ENCODE measurements at places on chromosomes 2 and 18. TPM values are rescaled to one million over a fixed set of nuclear protein-coding genes. Genes with fewer than 3 reads are reported as not detected.
A peak's percentile ranks its signal among the peaks of the same experiment; 100 is the strongest.

DNA sequence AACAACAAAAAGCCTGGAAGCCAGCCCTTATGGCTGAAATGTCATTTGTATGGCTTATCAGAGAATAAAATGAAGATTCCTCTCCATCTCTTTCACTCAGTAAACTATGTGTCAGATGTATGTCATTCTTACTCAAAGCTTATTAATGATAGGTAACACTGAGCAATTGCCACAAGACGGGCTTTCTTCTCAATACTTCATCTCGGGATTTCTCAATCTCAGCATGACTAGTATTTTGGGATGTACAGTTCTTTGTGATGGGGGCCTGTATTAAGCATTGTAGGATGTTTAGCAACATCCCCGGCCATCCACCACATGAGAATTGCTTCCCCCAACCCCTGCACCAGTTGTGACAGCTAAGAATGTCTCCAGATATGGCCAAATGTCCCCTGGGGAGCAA, 80.2 kb downstream of the MREG start:
- DNase-seq: no peak

DNA sequence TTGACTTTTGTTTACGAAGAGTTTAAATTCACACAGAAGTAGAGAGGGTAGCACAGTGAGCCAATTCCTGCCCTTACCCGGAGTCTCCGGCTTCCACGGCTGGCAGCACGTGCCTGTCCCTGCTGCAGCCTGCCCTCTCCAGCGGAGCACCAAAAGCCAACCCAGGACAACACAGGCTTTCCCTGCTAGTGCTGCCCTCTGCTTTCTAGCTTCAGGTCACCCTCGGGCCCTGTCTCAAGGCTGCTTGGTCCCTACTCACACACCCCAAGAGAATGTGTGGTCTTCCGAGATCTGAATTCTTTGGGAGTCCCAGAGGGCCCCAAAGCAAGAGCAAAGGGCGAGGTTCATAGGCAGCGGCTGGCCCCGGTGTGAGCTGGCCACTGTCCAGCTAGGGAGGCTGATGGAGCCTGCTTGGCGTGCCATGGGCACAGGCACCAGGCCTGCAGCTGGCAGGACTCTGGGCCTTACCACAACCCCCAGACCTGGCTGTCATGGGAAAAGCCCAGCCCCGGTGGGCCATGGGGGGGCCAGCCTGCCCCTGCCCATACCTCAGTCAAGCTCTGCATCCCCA, 7.0 kb upstream of the HS6ST1 start:
- peak; percentile 26 for DNase-seq

DNA sequence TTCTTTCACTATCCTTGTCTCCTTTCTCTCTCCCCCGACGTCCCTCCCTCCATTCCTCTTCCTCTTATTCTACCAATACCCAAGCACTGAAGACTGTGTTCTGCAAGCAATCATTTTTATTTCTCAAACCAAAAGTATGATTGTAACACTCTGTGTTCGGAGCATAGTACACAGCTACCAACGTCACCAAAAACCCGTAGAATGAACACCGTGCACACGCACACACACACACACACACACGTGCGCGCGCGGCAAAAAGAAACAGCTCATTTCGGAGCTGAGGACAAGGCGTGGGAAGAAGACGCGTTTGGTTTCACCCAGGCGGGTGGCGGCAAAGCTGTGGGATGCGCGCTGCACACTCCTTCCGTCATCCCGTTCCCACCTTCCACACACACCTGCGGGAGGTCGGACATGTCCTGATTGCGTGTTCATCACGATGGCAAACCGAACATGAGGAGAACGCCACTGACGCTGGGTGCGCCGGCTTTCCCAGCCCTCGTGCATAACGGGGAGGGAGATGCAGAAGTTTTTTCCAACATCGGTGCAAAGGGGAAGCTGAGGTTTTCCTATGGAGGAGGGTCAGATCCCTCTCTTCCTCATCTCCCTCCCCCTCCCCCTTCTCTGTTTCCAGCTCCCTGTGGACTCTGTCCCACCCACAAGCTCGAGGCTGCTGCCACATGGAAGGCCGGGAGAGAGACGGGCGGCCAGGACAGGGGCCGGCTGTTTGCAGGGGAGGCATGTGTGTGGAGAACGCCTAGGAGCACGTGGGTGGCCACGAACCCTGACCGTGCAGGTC, 20.4 kb downstream of the MBP start:
- no peak for DNase-seq

DNA sequence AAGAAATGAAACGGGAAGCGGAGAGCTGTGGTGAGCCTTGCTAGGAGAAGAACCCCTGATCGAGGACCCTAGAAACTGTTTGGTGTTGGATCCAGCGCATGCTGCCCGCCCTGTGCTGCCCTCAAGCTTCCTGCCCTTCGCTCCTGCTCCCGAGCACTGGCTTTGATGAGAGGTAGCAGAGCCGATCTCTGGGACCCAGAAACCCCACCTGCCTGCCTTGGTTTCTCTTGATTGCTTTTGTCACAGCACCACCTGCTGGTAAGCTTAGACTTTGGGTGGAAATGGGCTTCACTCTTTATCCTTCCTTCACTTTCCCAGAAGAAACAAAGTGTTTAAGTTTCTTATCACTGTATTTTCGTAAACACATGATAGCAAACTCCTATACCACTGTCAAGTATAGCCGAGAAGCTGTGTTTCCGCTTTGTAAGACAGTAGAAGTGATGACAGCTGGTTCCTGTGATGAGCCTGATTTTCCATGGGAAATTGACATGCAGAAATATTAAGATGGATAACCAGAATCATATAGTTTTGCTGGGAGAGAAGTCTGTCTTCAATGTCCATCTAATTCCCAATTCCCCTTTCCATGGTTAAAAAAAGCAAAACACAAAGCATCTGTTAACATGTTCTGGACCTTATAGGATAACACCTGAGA, 267.4 kb downstream of the PHLPP1 start:
- DNase-seq: peak; percentile 89

GRCh38 chr2:237911363-237912017, 52.1 kb downstream of the RAMP1 start:
- DNase-seq: no peak

GRCh38 chr2:143356736-143357446, 227.7 kb downstream of the ARHGAP15 start:
- no peak for DNase-seq

- DNase-seq: no peak
Measured at GRCh38 chr18:51020536-51020935, 9.5 kb upstream of the SMAD4 start.

GRCh38 chr18:56286775-56287325, 351.5 kb downstream of the TXNL1 start:
- no peak for DNase-seq

DNA sequence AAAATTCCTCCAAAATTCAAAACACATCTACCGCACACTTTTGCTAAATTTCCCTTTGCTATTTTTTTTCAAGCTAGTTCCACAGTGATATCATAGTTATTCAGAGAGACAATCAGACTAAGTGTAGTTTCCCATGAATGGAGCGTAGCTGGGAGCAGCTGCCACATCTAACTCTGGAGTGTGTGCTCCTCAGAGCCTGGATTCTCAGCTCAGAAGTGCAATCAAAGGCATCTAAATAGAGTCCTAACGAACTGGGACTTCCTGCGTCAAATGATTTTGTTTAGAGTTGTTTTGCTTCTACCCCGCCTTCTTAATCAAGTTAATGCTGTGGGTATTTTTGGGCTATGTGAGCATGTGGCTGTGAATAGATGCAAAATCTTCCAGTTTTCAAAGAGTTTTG, 160.3 kb downstream of the TMEM18 start:
- no peak for DNase-seq

DNA sequence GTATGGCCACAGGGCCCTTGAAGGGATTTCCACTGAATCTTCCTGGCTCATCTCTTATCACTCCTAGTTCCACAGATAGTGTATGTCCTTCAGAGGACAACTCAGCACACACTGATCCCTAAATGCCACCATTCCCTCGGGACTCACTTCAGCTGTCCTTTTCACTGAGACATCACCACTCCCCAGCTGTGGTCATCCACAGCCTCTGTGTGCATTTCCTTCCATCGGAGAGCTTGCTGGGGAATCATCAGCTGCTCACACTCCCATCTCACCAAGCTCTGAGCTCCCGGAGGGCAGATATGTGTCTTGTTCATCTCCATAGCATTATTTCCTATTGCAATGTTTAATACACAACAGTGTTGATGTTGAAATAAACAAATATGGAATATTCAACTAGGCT, 759.5 kb downstream of the RNF144A start:
- no peak for DNase-seq

GRCh38 chr18:13390711-13391110, 172.2 kb downstream of the LDLRAD4 start:
- no peak for DNase-seq

GRCh38 chr18:13599031-13599430, 127.3 kb downstream of the FAM210A start:
- DNase-seq: no peak

- peak; percentile 37 for DNase-seq
Measured at GRCh38 chr2:65431421-65432226, 775 bp downstream of the SPRED2 start.

- no peak for DNase-seq
Measured at GRCh38 chr2:6443061-6443823, 422.5 kb downstream of the CMPK2 start.

- no peak for DNase-seq
Measured at GRCh38 chr2:241859017-241859435, 332 bp upstream of the PDCD1 start.

DNA sequence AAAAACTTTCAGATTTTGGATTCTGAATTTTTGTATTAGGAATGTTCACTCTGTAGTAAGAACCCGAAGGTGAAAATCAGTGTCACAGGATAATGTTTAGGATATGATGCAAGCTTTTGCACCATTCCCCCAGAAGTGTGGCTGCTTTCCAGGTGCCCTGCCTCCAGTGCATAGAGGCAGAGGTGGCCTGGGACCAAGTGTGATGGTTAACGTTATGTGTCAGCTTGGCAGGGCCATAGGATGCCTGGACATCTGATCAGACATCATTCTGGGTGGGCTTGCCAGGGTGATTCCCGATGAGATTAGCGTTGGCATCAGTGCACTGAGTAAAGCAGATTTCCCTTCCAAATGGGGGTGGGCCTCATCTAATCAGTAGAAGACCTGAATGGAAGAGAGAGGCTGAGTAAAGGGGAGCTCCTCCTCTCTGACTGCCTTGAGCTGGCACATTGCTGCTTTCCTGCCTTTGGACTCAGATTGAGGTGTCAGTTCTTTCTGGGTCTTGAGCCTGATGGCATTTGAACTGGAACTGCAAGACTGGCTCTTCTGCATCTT, 177.4 kb upstream of the HS6ST1 start:
- peak; percentile 9 for DNase-seq

DNA sequence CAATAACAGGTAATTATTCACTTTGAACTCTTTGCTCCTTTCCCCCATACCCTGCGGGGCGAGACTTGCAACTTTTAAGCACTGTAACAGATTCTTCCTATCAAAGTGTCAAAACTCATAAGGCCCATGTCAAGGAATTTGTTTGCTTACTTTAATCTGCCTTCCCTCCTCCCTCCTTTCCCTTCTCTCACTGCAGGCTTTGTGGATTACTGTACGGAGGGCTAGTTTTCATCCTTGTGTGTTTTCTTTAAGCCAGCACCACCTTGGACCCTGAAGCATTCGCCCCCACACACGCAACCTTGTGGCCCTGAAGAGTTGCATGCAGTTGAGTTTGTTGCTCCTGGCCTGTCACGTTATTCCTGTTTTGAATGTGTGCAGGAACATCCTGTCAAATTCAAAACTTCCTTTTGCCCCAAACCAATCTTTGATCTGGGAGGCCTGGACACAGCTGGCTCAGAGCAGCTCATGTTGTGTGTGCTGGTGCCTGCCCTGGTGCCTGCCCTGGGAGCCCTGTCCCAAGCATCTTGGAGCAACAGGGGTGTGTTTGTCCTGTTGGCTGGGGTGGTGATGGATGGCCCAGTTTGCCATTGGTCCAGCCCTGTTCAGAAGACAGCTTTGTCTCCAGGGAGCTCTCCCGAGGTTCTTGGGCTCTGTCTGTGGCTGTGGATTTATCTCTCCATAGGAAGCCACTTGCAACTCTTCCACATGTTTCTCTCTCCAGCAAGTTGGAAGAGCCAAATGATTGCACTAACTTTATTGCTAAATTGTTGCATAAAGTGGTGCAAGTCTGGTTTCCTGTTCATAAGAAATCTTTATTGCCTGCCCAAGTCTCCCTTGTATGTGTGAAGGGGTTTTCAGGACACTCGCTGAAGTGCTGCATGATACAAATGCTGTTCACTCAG, 199.6 kb downstream of the VAPA start:
- DNase-seq: no peak

DNA sequence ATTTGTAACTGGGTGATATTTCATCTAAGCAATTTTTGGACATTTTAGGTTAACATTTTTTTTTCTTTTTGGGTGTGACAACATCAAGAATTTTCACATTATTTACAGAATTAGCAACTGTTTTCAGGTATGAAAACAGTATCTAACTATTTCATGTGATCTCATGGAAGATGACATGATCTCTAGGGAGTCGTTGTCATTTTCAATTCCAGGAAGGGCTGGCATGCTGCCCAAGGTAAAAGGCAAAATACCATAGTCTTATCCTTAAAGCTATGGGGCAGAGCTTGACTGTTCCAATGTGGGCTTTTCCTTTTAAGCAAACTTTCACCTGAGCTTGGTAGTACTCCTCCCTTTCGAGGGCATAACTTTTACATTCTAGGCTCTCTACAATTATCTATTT, 443.7 kb downstream of the DSEL start:
- no peak for DNase-seq

- no peak for DNase-seq
Measured at GRCh38 chr18:11163665-11164064, 14.3 kb upstream of the PIEZO2 start.

- DNase-seq: no peak
Measured at GRCh38 chr2:233461481-233461891, 105.1 kb downstream of the USP40 start.

DNA sequence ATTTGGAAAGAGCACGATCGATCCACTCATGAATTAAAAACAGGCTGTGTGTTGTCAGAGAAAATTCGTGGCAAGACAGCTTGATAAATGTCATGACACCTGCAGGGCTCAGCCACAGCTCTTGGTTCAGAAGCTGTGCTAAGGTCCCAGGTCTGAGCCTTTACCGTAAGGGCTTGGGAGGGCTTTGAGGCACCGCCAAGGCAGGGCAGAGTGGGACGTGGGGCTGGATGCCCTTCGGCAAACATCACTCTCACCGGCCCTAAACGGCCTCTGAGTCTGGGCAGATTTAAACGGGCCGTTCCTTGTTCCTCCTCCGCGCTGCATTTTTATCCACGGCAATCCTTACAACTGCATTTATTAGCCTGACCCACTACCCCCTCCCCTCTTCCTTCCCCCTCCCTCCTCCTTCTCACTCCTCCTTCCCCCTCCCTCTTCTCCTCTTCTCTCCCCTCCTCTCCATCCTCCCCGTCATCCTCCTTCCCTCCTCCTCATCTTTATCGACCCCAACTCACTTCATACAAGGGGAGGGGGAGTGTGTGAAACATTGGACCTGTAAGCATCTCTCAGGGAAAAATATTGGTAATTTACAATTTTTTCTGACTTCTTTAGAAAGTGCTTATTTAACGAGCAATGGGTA, 33.9 kb downstream of the MBP start:
- no peak for DNase-seq

Gene AGAP1
- total RNA-seq: 139 TPM

Gene GRB14
- not detected for total RNA-seq

Gene TANC1
- 43.8 TPM for total RNA-seq

Gene ADRA2B
- total RNA-seq: not detected

Gene PRKAG3
- not detected for total RNA-seq
